ENCODE measurements at places on chromosomes 1 and 21.

DNA sequence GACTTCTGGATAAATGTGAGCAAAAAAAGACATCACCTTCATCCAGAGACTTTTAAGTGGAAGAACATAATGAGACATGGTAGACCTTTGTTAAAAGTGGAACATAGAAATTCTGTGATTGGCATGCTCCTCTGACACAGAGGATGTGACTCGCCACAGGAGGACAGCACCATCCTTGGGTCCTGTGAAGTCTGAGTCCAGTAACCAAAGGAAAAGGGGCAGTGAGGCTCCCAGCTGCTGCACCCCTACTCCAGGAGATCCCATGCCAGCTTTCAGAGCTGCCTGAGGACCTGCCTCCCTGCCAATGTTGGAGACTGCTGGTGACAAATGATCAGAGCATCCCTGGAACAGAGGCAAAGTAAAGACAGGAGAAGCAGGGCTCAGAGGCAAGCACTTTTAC, 136.2 kb downstream of the BRINP2 start:
- DNase-seq = no peak

DNA sequence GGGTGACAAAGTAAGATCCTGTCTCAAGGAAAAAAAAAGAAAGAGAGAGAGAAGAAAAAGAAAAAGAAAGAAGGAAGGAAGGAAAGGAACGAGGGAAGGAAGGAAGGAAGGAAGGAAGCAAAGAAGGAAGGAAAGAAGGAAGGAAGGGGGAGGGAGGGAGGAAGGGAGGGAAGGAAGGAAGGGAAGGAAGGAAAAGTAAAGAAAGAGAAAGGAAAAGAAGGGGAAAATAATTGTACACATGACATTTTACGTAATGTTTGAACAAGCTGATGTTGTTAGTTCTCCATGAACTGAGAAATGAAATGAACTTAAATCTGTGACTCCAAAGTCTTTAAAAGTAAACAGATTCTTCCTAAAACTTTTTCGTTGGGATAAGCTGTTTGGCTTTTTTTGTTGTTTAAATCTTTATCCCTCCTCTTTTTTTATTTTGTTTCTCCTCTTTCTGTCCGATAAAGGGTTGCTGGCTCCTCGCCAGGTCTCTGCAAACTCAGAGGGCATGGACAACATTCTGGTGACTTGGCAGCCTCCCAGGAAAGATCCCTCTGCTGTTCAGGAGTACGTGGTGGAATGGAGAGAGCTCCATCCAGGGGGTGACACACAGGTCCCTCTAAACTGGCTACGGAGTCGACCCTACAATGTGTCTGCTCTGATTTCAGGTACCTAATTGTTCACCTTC, 59.8 kb downstream of the IL12RB2 start:
- no peak for DNase-seq

DNA sequence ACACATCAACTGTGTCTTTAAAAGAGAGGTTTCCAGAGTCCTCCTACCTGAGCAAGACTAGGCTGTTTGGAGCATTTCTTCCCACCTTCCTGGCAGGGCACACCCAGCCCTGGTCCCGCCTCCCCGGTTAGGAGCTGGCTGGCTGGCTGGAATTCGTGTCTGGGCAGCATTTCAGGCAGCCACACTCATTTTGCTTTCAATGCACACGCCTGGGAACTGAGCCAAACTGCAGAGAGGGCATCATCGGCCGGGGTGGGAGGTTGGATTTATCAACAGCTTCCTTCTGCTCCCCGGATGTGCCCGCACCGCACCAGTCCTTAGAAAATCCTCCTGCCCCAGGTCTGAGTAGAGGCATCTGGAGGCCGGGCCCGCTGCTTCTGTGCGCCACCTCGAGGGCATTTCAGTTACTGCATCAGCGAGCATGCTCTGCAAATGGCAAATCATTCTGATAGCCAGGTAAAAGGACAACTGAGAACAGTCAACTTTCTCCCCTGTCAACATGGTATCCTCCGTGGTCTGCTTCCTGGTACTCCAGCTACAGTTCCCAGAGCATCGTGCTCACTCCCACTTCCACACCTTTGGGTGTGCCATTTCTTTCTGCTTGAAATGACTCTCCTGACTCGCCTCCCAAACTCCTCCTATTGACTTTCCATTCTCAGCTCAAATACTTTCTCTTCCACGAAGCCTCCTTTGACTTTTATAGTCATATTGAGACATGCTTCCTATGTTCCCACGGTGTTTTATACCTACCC, 20.6 kb downstream of the TCEA3 start:
- peak; percentile 63 for DNase-seq

GRCh38 chr1:210233216-210233494, 559 bp downstream of the SERTAD4 start:
- no peak for DNase-seq

DNA sequence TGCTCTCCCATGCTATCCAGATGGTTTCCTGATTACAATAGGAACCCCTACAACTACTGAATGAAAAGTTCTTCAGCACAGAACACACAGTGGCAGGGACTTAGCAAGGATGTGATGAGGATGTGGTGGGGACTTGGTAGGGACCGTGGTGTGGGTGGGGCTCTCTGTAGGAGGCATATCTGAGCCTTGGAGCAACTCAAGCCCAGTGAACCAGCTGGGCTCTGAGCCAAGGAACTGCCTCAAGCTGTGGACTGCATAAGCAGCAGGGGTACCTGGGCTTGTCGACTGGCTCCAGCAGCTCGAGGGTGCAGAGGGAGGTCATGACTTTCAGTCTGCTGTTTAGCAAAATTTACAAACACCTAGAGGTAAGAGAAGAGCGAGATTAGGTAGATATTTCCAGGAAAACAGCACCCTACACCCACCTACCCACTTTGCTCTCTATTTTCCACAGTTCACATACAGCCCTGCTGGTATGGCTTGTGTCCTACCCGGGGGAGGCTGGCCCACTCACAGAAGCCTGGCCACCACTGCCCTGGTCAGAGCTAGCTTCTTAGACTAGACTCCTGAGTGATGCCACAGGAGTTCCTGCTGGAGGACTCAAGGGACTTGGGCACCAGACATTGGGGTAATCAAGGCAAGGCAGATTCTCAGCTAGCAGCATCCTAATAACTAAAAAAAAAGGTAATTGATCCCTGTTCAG, 86.8 kb upstream of the GCLM start:
- DNase-seq = no peak

- DNase-seq = no peak
Observed at GRCh38 chr1:5742801-5743200, 249.4 kb downstream of the NPHP4 start.

DNA sequence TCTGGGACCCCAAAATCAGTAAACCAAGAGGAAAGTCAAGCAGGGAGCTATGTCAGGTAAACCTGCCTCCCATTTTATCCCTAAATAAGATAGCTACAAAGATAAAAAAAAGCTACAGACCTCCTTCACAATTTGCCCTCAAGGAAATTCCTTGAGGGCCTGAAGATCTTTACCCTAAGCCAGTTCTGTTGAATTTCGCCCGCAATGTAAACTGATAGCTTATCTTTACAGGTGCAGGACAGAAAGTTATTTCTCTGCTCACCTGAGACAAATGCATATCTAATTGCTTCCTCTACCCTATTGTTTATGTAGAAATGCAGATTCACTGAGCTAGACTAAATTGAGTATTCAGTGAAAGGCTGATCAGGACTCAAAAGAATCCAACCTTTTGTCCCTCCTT, 153.4 kb upstream of the CHRM3 start:
- DNase-seq = no peak

DNA sequence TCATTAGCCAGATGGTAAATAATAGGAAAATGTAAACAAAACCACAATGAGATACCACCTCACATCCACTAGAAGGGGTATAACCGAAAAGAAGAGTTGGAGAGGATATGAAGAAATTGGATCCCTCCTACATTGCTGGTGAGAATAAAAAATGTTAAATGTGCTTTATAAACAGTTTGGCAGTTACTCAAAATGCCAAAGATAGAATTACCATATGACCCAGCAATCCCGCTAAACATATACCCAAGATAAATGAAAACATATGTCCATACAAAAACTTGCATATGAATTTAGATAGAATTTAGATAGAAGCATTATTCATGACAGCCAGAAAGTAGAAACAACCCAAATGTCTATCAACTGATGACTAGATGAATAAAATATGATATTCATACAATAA, 4.4 kb upstream of the FMO2 start:
- DNase-seq = no peak

- DNase-seq = no peak
Observed at GRCh38 chr1:161176468-161177111, 717 bp downstream of the B4GALT3 start.

- DNase-seq = no peak
Observed at GRCh38 chr21:15441060-15441493, 288.7 kb upstream of the USP25 start.

- no peak for DNase-seq
Observed at GRCh38 chr1:80509965-80510522, 1290.7 kb upstream of the ADGRL2 start.

DNA sequence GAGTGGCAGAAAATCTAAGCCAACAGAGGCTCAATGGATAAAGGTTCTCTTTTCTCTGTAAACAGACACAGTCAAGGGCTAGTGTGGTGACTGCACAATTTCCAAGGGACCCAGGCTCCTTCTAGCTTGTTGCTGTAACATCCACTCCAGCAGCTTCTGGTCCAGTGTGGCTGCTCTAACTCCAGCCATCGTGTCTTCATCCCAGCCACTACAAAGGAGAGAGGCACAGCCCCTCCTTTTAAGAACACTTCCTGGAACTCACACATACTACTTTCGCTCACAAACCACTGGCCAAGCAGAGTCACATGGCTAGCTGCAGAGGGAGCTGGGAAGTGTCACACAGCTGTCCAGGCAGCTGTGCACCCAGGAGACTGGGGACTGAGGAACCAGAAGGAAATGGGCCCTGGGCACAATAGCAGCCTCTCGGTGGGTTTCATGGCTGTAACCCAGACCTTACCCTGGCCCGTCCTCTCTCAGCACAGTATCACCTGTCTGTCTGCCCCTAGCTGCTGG, 188.6 kb upstream of the VAMP3 start:
- no peak for DNase-seq

DNA sequence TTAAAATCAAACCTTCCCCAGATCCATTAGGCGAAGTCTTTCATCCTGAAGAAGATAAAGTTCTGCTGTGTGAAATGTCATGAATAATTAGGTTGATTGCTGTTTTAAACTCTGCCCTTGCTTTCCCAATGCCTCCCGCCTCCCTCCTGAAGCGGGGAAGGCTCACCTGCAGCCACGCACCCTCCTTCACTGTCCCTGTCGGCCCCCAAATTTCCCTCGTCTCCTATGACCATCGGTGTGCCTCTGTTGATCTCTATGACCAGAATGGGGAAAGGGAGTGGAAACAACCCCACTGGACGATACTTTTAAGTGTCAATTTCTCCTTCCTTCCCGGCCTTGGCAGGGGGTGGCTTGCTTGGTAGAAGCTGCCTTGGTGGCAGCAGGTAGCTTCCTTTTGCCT, 35.1 kb downstream of the LHX4 start:
- no peak for DNase-seq

DNA sequence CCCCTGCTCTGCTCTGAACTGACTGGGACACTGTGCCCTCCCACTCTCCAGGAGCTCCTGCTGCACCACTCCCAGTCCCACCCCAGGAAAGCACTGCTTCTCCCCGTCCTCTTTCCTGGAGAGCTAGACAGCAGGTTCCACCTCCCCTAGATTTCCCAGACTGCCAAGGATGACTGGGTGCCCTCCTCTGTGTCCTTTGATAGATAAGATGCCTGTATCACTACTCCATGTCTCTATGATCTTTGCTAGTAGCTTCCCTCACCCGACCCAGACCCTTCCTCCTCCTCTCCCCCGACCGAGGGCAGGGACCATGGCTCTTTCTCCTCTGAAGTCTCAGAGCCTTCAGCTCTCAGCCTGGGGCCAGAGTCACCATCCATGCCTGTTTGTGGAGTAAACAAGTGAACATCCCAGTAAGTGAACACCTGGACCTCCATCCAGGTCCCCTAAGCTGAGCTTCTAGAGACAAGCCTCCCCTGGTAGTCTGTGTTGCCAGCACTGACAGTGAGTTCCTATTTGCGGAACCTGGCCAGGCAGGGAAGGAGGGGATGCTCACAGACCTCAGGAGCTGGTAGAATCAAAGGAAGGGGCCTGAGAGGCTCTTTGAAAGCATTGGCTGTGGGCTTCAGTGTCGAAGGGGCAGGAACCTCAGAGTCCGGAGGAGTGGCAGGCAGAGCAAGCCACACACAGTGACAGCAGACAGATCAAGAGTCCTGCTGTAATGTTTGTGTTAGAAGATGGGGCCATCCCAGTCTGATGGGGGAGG, 104.0 kb downstream of the PAX7 start:
- no peak for DNase-seq

GRCh38 chr1:200624679-200625335, 4.3 kb upstream of the KIF14 start:
- no peak for DNase-seq

- no peak for DNase-seq
Observed at GRCh38 chr1:156744786-156745419, 4.0 kb upstream of the MRPL24 start.

- no peak for DNase-seq
Observed at GRCh38 chr1:207284209-207284897, 37.1 kb upstream of the CD55 start.

GRCh38 chr1:230067419-230067870, 407 bp downstream of the GALNT2 start:
- DNase-seq = peak; percentile 10

DNA sequence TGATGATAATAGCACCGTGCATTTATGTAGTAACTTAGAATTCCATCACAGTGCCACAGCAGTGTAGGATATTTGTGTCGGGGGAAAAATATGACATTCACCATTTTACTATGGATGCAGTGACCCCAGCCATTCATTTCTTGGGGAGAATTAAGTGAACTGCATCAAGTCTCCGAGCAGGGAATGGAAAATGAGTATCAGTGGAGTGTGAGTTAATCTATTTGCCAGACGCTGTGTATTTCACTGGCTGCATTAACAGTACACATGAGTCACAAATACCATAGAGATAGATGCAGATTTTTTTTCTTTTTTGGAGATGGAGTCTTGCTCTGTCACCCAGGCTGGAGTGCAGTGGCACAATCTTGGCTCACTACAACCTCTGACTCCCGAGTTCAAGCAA, 33.8 kb upstream of the SLC45A1 start:
- DNase-seq = no peak

DNA sequence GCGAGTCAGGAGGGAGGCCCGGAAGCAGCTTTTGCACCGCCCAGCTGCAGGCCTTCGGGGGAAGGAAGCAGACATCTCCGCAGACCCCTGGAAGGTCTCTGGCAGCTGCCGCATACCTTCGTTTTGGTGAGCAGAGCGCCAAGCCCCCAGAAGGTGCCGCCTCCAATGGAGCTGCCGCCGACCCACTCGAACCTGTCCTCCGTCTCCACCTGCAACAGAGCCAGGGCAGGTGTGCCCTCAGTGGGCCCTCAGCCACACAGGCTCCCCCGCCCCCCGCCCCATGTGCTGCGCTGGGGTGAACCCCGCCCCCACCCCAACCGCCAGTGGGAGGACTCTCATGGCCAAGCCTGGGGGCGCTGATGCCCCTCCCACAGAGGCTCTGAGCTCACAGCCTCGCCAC, 6.2 kb downstream of the PANK4 start:
- no peak for DNase-seq

DNA sequence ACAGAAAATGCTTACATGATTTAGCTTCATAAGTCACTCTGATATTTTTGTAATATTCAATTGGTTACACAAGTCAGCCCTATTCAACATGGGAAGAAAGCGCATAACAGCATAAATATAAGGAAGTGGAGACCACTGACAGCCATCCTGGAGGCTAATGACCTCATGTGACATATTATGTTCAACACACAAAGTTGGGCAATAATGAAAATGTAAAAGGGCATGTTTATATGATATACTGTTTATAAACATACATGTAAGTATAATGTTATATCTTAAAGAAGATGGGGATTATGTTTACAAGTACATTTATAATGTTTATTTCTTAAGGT, 30.2 kb downstream of the EVI5 start:
- DNase-seq = no peak
